ENCODE measurements at places on chromosomes 16 and 17.
A peak's percentile ranks its signal among the peaks of the same experiment; 100 is the strongest.

DNA sequence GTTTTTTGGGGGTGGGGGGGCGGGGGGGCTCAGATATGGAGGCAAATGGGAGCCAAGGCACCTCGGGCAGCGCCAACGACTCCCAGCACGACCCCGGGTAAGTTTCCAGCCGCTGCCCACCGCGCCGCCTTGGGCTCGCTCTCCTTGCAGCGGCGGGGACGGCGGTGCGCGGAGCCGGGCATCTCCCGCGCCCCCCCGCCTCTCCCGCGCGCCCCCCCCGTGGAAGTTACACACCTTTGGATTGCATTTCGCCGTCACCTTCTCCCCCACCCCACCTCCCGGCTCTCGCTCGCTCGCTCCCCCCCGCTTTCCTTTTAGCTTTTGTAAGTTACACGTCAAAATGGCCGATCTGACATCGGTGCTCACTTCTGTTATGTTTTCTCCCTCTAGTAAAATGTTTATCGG lies 387 bp downstream of the MSI2 start:
- DNase-seq, result no peak

DNA sequence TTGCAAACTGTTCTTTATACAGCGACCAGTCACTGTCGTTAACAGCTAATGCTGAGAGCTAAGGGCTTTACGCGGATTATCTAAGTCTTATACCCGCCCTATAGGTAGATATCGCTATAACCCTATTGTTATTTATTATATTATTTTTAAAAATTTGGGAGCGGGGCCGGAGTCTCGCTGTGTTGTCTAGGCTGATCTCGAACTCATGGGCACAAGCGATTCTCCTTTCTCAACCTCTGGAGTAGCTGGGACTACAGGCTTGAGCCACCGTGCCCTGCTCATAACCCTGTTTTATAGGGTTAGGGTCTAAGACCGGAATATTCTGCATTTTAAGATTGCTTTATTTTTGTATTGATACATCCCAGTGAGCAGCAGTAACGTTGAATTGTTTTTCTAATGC lies 24.7 kb downstream of the DEF8 start:
- no peak for DNase-seq

- DNase-seq, result no peak
These were observed 32.2 kb downstream of the SLC12A3 start for GRCh38 chr16:56897026-56897799.

DNA sequence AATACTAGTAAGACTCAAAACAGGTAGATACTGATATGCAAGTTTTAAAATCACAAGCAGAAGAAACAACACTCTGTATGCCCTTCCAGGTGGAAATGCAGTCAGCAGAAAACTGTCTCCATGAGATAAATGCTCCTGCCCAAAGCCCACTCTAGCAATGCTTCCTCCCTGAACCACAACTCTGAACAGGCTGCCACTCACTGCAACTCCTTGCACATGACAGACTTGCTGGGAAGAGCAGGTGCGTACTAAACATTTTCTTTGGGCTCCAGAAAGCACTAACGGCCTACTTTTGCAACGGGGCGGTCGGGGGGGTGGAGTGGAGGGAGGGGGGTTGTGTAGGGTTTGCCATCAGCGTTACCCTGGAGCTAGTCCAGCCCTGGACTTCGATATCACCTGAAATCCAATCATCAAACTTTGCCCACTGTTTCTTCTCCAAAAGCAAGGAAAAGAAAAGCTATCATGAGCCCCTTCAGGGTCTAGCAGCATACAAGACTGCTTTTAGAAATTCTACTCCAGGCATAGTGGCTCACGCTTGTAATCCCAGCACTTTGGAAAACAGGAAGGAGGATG lies 46.1 kb downstream of the ANKRD11 start:
- DNase-seq, result no peak

DNA sequence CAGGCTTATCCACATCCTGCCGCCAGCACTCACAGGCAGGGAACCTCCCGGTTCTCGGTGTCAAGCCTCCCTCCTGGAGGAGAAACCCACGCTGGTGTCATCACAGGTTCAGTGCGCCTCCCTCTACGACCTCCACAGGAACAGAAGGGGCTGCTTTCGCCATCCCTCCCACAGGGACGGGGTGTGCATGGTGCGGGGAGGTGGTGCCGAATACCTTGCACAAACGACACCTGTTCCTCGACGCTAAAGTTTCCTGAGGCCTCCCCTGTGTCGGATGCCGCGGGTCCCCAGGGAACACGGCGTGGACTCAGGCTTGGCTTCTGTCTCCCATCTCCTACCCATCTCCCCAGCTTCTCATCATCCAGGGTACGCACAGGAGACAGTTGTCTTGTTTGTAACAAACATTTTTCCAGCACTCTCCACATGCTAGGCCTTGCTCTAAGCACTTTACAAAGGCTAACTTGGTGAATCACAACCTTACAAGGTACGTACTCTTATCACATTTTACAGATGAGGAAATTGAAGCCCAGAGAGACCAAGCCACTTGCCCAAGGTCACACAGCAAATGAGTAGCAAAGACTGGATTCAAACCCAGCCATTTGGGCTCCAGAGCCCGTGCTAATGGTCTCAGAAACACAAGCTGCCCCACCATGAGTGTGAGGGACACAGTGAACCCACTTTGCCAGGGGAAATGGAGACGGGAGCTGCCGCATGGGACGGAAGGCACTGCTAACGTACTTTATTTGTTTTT lies 271.6 kb downstream of the C16orf95 start:
- DNase-seq, result no peak

- DNase-seq, result no peak
These were observed 147.6 kb downstream of the SOX9 start for GRCh38 chr17:72268431-72268830.

DNA sequence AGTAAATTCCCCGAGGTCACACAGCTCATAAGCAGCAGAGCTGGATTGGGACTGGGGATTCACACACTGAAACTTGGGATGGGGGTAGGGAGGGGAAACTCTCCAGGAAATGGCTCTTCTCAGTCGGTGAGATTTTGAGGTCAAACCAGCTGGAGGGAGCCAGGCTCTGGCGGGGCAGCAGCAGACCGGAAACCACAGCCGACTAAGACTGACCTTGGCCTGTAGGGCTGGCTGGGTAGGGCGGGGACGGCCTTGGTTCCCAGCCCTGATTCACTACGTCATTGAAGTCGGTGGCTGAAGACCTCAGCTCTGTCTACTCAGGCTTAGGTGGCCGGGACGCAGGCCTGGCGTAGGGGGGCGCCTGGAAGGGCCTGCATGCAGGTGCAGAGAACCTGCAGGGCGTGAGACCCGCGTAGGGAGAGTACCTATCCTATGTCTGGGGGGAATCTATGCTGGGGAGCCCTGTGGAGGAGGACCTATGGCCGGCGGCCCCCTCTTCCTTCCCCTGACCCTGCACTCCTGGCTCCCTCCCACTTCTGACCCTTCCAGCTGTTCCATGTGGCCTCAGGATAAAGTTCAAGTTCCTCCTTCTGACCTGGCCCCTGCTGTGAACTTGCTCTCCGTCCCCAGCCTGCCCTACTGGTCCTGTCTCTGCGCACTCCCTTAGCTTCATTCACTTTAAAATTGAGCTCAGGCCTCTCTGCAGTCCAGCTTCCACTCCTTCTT lies 11.9 kb upstream of the SLC4A1 start:
- peak; percentile 83 for DNase-seq

DNA sequence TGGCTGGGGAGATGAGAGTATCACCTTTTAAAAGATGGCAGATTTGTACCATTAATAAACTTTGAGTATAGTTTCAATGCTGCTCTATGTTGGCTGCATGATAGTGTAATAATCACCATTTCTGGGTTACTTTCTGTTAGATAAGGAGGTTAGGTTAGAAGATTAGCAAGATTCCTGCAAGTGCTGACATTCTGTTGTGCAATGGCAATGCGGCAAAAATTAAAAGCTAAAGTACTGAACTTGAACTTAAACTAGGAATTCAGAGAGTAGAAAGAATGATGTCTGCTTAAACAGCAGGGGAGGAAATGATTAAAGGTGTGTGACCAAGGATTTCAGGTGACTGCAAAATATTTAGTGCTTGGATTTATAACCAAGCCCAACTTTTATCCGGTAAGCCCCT lies 399.8 kb upstream of the MON1B start:
- DNase-seq, result no peak

DNA sequence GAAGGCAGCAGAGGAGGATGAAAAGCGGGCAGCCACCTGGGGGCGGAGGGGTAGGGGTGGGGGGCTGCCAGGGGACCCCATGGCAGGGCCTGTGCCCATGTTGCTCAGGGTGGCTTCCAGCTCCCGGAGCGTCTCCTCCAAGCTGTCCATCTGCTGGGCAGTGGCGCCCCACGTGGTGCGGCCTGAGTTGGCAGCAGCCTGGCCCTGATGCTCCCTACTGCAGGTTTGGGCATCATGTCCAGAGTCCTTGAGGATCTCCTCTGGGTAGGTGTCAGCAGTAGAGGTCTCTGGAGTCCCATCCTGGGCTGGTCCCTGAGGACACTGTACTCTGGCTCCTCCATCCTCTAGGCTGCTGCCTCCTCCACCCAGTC lies 60.9 kb downstream of the SRCIN1 start:
- DNase-seq, result no peak

DNA sequence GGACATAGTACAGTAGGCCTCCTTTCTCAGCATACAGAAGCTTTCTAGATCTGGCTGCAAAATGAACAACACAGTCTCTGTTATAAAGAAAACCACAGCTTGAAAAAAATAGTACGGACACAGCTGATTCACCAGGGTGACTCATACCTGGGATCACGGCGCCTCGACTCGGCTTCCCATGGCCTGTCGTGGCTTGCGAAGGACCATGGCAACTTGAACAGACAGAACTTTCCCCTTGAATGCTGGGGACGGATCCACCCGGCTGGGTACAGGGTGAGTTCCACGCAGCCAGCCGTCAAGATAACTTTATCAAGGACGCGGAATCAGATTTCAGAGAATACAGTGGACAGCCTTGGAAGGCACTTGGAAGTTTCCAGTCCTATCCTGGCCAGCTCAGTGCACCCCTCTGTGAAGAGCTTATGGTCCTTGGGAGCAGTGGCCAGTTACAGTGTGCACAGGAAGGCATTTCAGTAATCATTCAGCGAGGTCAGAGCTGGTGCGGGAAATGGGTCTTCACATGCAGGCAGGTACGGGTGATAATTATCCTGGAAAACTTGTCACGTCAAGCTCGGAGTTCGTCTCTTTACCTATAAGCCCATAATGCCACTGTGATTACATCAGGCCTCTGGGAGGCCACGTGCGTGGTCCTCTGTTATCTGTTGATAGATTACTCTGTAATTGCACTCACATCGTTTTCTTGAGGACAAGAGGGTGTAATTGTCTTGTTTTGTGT lies 57.9 kb upstream of the MAF start:
- no peak for DNase-seq

- DNase-seq, result no peak
These were observed 21.2 kb downstream of the PDILT start for GRCh38 chr16:20383106-20384029.

GRCh38 chr17:68903286-68903685 lies 51.9 kb downstream of the ABCA8 start:
- no peak for DNase-seq

GRCh38 chr16:15682105-15682570 lies 32.1 kb downstream of the NDE1 start:
- DNase-seq, result peak; percentile 58

DNA sequence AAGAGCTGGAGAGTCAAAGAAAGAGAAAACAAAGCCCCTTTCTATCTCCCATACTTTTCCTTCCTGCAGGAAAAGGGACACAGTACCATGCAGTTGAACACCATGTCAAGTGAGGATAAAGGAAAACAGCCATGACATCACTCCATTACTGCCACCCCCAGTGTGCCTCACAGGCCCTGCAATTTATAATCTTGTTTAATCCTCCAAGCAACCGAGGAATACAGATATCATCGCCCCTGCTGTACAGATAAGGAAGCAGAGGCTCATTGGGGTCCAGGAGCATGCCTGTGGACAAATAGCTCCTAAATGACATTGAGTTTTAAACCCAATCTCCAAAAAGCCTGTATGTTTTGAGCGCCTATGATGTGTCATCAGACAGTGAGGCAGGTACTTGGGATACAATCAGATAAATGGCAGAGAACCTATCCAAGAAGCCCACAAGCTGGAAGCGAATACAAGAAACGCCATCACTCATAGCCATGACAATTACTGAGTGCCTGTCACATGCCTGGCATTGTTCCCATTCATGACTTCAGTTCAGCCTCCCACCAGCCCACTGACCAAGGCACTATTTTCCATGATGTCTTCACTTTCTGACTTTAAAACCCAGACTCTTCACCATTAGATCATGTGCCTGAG lies 45.5 kb downstream of the CPPED1 start:
- no peak for DNase-seq

DNA sequence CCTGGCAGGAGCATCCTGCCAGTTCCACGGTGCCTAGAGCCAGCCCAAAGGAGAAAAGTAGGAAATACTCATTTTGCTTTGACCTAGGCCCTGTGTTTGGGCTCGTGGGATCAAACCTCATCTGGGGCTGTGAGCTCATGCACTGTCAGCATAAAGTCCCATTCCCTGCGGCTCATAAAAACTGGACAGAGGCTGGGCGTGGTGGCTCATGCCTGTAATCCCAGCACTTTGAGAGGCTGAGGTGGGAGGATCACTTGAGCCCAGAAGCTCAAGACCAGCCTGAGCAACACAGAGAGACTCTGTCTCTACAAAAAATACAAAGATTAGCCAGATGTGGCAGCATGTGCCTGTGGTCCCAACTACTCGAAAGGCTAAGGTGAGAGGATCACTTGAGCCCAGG lies 17.9 kb downstream of the ATP6V0D1 start:
- no peak for DNase-seq
